ENCODE measurements at places on chromosomes 11 and 22.
A peak's percentile ranks its signal among the peaks of the same experiment; 100 is the strongest.

DNA sequence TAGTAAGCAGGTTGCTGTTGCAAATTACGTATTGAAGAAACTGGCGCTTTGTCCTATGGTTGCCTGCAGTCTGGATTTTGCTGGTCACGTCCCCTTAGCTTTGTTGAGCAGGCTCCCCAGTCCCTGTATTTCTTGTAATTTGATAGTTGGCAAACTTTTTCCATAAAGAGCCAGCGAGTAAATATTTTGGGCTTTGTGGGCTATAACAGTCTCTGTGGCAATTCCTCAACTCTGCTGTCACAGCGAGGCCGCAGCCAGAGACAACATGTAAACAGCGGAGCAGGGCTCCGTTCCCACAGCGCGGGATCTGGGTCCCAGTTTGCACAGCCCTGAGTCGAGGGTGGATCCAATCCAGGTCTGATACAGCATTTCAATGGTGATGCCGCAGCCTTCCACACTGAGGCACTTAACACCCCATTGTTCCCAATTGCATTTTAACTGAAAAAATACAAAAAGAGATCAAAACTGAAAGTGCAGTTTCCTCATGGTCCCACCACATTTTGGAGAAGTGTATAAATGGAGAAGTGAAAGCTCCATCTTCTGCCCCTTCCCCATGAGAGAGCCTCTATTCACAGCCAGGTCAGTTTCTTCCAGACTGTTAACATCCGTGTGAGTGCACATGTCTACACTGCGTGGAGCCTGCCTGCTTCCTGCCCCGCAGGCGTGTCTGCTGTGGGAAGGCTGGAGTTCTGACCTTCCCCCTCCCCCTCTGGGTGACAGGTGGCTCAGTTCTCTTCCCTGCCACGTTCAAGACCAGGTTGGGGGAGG, 89.1 kb downstream of the RPS6KA4 start:
- peak; percentile 20 for DNase-seq
- no peak overlapping the region for H3K27ac ChIP-seq

GRCh38 chr11:102617466-102618008, 7.6 kb downstream of the MMP20 start:
- H3K4me1 ChIP-seq, result no peaks in the 10 kb centered on the region
- H3K27ac ChIP-seq, result no peak overlapping the region
- no peaks in the 10 kb centered on the region for H3K27me3 ChIP-seq
- H3K36me3 ChIP-seq, result no peaks in the 10 kb centered on the region
- DNase-seq, result no peak

- no peak overlapping the region for H3K27ac ChIP-seq
- no peaks in the 10 kb centered on the region for H3K27me3 ChIP-seq
- peaks cover 8% of the 10 kb centered on the region for H3K4me1 ChIP-seq
- peak; percentile 18 for DNase-seq
- no peak overlapping the region for H3K4me3 ChIP-seq
Observed at GRCh38 chr11:74139151-74139918, 31.5 kb downstream of the C2CD3 start.

DNA sequence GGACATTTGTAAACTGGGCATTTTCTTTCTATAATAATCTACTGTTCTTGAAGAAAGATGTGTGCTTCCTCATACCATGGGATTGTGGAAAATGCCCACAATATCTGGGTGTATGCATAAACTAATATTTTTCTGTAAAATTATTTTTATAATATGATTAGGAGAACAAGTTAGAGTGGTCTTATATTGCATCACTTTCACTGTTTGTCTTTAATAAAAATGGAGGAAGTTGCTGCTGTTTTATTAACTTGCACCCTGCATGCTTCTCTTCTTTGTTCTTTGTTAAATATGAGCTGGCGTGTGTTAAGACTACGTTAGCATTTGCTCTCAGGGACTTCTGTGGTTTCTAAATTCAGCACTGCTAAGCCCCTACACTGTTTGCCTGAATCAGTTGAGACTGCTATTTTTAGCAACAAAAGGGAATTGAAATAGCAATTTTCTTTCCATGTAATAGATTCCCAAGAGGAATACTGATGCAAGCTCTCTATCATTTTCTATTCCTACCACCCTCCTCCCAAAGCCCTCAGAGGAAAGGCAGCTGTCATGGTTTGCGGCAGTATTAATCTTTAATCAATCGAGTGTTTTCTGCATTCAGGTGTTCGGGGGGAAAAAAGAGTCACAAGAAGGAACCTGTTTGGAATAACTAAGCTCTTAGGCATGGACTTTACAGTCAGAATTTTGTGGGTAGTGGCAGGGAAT, 56.1 kb downstream of the HSD17B12 start:
- H3K27ac ChIP-seq, result peak overlapping the region; percentile 26
- H3K27me3 ChIP-seq, result no peaks in the 10 kb centered on the region
- H3K4me3 ChIP-seq, result peak overlapping the region; percentile 18
- peaks cover 7% of the 10 kb centered on the region for H3K4me1 ChIP-seq
- H3K36me3 ChIP-seq, result peaks cover 2% of the 10 kb centered on the region

DNA sequence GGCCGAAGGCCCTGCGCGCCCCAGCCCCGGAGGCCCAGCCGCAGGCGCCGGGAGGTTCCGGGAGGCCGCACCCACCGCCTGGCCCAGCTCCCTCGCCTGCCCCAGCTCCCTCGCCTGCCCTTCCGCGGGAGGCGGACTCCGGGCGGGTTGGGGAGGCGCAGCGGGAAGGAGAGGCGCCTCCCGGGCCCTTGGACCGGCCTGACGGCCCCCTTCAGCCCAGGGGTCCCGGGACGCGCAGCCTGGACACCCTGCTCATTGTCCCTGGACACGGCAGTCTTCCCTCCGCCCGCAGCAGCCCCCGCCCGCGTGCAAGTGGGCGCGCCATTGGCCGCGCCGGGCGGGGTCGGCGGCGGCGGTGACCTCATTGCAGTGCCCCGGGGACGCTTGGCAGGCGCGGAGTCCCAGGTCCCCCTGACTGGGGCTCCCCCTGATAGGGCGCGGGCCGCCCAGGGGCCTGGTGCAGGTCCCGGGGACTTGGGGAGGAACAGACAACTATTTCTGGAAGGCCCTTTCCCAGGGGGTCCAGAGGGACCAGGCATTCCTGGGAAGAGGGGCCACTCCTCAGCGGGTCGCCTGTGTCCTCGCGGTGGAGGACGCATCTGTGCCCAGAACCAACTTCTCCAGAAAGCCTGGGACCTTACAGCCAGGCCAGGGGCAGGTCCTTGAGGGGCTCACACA, 501 bp downstream of the CD151 start:
- peaks cover 40% of the 10 kb centered on the region for H3K4me1 ChIP-seq
- H3K27me3 ChIP-seq, result no peaks in the 10 kb centered on the region
- peak overlapping the region; percentile 85 for H3K27ac ChIP-seq
- peaks cover 22% of the 10 kb centered on the region for H3K36me3 ChIP-seq
- peak overlapping the region; percentile 76 for H3K4me3 ChIP-seq
- peak; percentile 44 for DNase-seq
